ENCODE measurements at places on chromosomes 11 and 22.
A peak's percentile ranks its signal among the peaks of the same experiment; 100 is the strongest.

- DNase-seq: no peak
These were observed 10.2 kb downstream of the DGKZ start for GRCh38 chr11:46357483-46357936.

- DNase-seq: peak; percentile 17
These were observed 3.0 kb upstream of the SEC14L3 start for GRCh38 chr22:30474683-30475424.

DNA sequence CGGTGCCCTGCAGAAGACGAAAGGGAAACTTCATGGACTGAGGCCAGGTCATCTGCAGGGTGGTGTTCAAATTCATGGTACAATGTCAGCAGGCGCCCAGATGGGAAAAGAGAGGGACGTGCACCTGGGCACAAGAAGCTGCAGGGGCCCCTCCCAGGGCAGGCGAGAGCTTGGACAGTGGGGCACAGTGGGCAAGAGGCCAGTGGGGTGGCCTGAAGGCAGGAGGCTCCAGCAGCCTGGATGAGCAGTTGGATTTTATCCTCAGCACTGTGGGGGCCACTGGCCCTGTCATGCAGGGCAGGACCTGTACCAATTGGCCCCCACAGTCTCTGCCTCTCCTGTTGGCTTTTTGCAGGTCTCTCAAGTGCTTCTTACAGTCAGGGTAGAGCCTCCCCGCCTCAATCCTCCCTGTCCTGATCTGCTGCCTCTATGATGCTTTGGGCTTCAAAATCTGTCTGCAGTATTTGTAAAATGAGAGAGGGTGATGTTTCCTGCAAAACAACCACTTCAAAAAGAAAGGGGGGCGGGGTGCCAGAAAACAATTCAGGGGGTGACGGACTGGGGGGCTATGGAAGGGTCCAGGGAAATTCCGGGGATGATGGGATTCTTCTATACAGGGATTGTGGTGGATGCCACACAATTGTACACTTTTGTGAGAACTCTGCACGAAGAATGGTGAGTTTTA lies 1.7 kb upstream of the BID start:
- no peak for DNase-seq

DNA sequence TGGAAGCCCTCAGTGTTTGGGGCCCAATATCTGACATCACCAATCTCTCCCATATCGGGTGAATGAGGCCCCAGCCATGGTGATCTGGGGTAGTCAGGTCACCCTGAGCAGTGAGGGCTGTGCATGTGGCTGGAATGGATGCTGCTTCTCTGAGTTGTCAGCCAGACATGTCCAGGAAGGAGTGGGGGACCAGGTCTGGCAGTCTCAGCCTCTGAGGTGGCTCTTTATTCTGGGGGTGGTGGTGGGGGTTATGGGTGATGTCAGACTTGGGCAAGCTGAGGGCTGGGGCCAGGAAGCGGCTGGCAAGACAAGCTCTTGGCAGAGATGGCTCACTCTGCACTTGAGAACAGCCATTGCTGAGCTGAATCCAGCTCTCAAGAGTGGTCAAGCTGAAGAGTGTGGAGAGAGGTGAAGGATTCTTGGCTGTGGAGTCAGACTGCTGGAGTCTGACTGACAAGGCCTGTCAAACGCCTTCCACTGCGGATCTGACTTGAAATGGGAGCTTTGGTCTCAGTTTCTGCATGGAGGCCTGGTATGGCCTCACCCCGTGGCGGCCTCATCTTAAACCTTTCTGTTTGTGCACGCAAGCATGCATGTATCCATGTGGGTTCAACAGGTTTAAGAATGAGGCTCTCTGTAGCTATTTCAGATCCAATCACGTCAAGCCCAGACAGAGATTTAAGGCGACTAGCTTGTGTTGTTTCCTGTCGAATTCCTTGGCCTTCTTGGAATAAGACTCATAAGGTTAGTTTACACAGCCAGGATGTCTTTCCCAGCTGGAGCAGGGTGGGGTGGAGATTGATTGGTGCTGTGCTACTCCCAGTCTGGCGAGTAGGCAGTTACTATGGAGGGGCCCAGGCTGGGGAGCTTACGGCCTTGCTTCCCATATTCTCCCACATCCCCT lies 83.9 kb upstream of the TIMP3 start:
- no peak for DNase-seq

Data from T-helper 22 cell (primary cell).